Stimulated activated CD4-positive, alpha-beta T cell treated with anti-CD3 and anti-CD28 coated beads, Interleukin-15, amount 100 ng/mL, for 1 hour (primary cell): ENCODE measurements at places on chromosomes 4 and X.

DNA sequence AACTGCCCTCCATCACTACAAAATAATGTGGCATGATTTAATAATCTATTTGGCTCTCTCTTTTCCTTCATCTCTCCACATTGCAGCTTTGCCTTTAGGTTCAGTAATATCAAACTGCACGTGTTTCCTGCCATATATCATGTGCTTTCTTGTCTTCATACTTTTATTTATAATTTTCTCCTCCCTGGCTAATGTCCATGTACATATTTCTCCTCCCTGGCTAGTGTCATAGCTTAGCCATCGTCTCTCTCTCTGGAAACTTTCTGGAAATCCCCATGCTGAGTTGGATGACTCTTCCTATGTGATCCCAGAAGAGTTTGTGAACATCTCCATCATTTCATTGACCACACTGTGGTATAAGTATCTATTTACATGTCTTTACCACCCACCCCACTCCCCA lies 21.3 kb upstream of the PDGFC start:
- DNase-seq: no peak

- no peak for DNase-seq
Observed at GRCh38 chr4:100070868-100071267, 119.4 kb downstream of the DDIT4L start.

GRCh38 chr4:112589206-112589605 lies 47.5 kb downstream of the ZGRF1 start:
- DNase-seq: no peak

DNA sequence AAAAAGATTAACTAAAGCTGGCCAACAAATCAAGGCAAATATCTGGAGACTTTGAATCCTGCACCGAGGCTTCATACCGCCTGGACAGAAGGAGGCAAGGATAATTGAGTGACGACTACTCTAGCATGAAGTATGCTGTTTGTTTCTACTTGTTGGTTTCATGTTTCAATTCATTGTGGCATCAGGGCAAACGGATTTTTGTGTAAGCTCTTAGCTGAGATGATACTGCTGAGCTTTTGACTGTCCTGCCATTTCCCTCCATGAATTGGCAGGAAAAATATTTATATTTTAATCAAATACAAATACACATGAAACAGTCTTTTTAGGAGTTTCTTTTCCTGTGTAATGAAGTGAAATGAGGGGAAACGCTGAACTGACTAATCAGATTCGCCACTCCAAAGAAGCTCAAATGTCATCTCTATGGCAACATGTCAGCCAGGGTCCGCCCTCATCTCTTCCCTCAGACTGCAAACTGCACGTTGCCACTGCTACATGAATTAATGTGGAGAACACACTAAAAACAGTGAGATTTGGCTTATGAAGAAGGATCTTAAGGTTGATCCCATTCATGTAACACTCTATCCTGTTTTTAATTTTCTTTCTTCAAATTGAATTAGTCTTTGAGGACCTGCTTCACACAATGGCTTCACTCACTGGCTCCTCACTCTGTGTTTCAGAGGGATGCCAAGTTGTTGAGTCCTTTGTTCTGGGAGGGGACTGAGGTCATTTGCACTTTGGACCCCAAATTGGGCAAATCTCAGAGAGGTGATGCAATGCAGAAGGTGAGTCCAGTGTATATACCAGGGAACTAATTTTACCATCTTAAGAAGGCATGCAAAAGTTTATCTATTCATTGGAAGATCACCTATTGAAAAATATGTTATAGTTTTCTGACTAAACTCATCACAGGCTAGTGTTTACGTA lies 149.6 kb upstream of the MID1 start:
- no peak for DNase-seq

DNA sequence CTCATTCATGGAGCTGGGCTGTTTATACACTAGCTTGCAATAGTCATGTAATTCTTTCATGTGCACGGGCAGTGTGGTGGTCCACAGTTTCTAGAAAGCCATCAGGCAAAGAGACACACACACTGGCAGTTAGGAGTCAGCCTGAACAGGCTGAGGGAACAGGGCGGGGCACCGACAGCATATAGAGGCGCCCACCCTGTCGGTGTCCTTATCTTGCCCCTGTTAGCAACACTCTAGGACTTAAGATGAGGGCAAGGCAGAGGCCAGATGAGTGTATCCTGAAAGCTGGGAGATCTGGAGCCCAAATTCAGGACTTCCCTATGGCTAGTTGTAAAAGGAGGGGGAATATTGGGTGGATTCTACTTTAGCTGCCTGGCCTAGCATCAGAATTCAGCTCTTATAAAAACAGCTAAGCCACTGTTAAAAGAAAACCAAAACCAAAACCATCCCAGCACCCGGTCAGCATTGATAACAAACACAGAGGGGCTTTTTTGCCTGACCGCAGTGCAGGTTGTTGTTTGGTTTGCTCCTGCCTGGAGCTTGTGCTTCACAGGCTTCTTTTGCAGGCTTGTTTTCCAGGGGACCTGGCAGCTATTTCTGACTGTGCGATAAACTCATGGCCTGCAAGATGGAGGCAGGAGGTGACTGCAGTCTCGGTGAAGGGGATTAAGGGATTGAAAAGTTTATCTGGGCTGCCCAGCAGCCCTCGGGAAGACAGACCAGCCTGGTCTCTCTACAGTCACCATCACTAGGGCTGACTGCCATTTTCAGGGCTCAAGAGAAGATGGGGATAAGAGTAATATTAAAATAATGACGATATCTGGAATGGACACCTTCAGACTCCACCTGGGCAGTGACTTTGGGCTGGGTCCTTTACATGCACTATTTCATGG lies 638.9 kb downstream of the MID1IP1 start:
- DNase-seq: no peak

DNA sequence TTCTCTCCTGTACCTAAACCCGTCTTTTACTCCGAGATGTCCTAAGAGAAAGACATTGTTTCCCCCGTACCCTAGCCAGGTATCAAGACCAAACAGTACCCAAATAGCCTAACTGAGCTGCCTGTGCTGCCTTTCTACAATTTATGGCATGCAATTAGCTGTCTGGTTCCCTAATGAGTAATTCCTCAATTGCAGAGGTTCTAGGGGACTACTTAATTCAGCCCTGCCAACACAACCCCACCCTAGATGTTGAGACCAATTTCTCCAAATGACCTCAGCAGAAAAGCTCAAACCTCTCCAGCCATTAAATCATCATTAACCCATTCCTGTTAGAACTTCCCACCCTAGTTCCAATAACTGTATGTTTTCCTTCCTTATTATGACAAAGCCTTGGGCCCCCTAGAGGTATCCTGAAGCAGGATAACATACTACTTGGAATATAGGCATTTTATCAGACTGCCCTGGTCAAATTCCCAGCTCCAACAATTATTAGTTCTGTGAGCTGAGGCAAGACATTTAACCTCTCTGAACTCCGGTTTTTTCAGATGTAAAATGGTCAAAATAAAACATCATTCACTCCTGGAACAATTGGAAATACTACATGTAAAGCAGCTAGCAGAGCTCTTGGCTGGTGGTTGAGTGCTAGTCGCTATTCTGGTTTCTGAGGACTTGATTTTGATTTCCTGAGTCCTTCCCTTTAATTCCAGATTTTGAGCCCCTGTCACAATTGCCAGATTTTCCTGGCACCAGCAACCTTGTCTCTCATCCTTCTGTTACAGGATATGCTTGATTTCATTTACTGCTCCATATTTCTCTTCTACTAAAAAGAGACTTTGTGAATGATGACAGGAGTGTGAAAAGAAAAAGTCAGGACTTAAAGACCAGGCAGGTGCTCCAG lies 244.6 kb upstream of the TENM3 start:
- no peak for DNase-seq

DNA sequence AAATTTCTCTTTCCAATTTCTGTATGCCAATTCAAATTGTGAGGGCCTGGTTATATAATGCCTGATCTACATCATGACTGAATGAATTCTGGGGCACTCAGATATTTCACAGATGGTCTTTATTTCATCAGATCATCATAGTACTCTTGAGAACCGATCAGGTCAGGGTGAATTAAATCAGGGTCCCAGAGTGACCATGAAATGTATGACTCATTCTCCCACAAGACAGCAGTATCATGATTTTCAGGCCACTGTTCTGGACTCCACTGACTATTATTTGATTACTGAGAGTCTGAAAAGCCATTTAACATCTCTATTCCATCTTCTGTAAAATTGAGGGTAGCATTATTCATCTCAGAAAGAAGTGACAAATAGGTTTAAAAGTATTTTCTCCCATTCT lies 471.5 kb downstream of the ADGRL3 start:
- no peak for DNase-seq

- DNase-seq: no peak
Observed at GRCh38 chr4:17055788-17056187, 157.3 kb upstream of the LDB2 start.

DNA sequence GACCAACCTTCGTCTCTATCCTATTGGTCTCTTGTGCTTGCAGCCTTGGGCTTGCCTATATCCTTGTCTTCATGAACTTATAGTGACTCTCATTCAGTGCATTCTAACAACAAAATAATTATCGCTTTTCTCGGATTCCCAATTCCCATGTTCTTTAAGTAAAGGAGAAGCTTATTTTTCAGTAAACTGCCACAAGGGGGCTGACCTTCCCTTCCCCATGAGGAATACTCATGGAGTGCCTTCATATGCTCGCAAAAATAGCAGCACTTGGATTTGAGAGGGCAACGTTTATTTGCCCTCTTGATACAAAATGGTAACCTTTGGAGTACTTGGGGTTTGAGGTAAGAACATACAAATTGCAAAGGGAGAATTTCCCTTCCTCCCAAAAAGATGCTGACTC lies 183.2 kb upstream of the TENT5D start:
- DNase-seq: no peak

DNA sequence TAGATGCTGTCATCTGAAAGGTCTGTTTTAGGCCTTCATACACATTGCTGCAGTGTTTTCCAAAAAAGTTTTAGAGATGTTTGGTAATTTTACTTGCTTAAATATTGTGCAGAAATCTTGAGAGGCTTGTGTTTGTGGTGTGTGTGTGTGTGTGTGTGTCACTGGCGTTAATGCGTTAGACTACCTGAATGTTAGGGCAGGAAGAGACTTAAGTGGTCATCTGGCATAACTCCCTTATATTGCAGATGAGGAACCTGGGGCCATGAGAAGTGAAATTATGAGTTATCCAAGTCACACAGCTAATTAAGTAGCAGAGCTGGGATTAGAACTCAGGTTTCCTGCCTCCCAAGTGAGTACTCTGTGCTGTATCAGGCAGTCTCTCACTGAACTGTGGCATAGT lies 1.4 kb downstream of the LSM6 start:
- DNase-seq: no peak

GRCh38 chr4:7341491-7342222 lies 93.1 kb downstream of the PSAPL1 start:
- DNase-seq: no peak

DNA sequence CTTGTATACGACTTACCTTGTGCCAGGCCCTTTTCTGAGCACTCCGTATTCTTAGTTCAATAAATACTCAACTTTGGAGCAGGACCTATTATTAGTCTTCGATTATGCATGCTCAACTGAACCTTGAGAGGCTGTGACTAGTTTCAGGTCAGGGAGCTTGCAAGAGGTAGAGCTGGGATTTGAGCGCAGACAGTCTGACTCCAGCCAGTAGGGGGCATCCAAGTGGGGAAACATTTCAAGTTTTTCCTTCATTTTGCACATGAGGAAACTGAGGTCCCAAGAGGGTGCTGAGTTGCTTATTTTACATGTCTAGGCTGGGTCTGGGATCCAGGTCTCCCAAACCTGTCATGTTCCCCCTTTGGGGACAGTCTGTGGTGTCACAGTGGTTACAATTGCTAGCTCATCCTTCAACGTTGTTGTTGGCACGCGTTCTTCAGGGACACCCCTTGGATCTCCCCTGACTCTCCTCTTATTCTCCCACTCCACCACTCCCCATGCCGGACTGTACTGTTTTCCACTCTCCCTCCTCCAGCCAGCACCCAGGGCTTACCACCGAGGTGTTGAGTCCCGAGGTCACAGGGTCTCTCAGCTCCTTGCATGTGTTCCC lies 6.7 kb upstream of the PRICKLE3 start:
- DNase-seq: no peak

- DNase-seq: no peak
Observed at GRCh38 chr4:161010227-161010626, 1153.6 kb downstream of the FSTL5 start.

- peak; percentile 44 for DNase-seq
Observed at GRCh38 chrX:154458116-154458953, at the start of gene PLXNA3. TSS of gene PLXNA3 (plus strand) at chrX:154458281. CDS start at chrX:154460184, 1,903 bp downstream.

DNA sequence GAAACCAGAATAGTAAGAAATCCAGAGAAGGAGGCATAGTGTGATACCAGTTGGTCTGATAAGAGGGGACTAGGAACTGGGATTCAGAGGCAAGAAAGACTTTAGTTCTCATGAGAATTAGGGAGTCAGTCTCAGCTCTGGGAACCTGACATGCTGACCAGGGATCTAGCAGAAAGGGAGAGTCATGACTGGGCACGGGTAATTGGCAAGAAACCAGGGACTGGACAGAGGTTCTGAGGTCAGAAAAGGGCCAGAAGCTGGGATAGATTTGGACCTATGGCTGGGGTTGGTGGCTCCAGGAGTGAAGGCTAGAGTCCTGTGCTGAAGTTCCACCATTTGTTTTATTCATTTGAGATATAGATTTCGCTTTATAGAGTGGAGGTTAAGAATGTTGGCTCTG lies 110.2 kb upstream of the C1GALT1C1 start:
- no peak for DNase-seq

DNA sequence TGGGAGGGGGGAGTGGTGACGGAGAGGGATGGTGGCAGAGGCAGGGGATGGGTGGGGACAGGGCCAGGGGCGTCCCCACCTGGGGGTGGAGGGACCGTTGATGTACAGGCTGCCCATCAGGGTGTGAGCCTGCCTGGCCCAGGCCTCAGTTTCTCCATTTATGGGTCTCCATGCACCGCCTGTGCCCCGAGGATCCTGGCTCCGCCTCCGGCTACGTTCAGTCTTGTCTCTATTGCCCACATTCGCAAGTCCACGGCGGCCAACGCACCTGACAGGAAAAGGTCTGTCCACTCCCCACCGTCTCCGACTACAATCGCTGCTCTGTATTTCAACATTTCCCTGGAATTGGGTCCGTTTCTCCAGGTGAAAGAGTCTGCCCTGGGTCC lies 96.3 kb upstream of the NKX1-1 start:
- DNase-seq: no peak

- DNase-seq: no peak
Observed at GRCh38 chr4:105965183-105965800, 70.0 kb downstream of the NPNT start.

DNA sequence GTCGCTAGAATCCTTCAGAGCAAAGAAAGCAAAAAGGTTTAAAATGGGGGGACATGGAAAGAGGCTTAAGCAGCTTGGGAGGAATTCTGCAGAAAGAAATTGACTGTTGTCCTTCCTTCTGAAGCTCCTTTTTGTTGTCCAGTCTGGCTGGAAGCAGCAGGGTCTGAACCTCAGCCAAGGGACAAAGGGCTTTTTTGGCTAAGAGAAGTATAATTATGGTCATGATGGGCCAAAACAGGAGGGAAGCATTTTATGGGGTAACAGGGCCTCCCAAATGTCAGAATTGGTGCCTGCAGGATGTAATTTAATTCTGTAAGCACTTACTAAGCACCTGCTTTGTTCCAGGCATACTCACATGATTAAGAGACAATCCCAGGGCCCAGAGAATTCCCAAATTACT lies 74.2 kb upstream of the CPEB2 start:
- no peak for DNase-seq
